ENCODE measurements at places on chromosomes 13 and 19.

GRCh38 chr19:19067276-19068072 lies 3.7 kb downstream of the SLC25A42 start:
- DNase-seq = no peak

GRCh38 chr19:48556163-48556562 lies 4.2 kb downstream of the SULT2B1 start:
- no peak for DNase-seq

DNA sequence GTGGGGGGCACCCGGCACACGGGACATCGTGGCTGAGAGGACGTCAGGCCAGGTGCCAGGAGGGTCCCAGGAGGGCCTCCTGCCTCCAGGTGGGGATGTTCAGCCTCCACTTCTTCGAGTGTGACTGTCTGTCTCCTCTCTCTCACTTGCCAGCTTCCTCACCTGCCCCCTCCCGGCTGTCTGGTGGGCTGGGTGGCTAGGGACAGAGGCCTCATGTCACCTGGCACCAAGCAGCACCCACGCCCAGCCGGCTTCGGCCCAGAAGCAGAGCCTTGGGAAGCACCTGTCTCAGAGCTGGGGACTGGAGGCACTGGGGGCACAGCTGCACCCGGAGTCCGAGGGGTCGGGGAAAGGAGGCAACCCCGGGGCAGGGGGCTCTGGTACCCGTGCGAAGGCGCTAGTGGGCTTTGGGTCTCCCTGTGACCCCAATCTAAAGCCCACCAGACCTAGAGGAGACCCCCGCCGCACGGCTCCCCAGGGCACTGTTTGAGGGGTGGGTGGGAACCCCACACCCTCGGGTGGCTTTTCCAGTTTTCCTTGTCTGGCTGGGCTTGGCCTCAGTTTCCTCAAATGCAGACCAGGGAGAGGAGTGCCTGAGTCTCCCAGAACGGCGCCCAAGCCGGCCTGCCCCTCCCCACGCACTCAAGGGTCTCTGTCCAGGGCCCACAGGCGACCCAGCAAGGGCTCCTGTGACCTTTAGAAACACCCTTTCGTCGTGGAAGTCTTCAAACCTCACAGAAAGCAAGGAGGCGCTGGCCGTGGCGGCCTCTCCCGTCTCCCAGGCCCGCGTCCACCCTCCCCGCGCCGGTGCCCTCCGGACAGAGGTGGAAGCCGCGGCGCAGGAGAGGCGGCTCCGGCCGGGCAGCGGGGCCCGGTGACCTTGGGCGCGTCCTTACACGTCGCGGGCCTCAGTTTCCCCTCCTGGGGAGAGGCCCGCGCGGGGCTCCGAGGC lies 664 bp upstream of the HCN2 start:
- DNase-seq = no peak

GRCh38 chr13:73403355-73404120 lies 344.7 kb downstream of the KLF5 start:
- no peak for DNase-seq

GRCh38 chr13:102779436-102780159 lies 6.0 kb upstream of the TEX30 start:
- no peak for DNase-seq

DNA sequence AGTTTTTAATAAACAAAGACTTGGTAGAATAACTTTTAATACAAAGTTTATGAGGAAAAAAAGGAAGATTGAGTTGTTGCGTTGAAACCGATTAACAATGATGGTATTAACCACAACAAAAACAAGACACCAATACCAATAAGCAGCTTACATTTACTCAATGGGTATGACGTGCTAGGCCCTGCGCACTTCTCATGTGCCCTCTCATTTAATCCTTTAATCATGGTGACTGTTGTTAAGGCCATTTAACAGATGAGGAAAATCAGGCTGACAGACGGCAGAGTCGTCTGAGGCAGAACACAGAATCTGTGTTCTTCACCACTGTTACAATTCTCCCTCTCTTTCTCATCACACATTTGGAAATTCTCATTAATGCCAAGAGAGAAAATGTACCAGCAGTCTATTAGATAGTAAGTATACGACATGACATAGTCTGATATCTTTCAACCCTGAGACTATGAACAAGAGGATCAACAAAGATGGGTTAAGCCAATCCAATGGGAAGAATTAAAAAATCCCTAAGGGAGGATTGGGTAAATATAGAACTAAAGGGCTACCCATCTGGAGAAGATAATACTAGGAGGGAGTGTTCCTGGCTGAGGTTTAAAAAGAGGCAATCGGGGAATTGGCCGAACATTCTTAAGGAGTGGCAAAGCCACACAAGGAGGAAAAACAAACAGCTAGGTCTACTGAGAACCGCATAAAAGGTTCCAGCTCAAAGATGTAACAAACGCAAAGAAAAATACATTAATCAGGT lies 54.0 kb downstream of the DOCK9 start:
- no peak for DNase-seq

DNA sequence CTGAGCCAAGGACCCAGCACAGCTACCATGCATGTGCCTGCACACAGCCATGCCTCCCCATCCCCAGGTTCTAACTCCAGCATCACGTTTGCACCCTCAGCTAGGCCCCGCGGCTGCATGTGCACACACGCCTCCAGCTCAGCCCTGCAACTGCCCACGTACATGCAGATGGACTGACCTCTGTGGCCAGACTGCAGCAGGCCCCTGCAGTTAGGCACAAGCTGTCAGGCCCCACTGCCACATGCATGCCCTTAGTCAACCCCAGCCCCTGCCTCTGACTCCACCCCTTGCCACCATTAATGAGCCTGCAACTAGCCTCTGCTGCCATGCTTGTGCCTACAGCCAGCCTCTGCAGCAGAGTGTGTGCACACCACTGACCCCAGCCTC lies 23.1 kb downstream of the SLC6A16 start:
- DNase-seq = no peak

- peak; percentile 71 for DNase-seq
Observed at GRCh38 chr13:110726726-110727125, 13.2 kb downstream of the ING1 start.

DNA sequence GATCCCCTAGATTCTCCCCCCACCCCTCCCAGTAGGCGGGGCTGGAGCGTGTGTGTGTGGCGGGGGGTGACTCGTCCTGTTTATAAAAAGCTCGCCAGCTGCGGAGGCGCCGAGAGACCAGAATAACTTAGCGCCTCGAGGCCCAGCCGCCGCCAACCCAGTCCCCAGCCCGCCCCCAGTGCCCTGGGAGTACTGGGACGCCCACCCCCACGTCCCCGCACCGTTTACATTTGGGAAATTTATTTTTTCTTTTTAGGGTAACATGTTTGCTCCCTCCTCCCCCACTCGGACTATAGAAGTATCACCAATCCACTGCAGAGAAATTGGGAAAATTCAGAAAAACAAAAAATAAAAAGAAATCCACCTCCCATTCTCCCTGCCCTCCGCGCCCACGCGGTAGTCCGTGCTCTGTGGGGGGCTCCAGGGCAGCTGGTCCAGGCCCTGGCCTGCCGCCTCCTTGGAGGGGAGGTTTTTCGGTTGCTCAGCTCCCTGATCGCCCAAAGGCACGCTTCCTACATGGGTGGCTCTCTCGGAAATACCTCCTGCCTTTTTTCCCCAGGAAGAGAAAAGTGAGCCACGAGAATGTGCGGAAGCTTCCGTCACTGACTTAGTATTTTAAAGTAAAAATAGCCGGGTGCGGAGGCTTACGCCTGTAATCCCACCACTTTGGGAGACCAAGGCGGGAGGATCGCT lies 1.5 kb upstream of the RAB3A start:
- DNase-seq = peak; percentile 71

- DNase-seq = no peak
Observed at GRCh38 chr19:13045812-13046211, 50.5 kb downstream of the NFIX start.

GRCh38 chr13:77239312-77239711 lies 87.6 kb downstream of the MYCBP2 start:
- no peak for DNase-seq

DNA sequence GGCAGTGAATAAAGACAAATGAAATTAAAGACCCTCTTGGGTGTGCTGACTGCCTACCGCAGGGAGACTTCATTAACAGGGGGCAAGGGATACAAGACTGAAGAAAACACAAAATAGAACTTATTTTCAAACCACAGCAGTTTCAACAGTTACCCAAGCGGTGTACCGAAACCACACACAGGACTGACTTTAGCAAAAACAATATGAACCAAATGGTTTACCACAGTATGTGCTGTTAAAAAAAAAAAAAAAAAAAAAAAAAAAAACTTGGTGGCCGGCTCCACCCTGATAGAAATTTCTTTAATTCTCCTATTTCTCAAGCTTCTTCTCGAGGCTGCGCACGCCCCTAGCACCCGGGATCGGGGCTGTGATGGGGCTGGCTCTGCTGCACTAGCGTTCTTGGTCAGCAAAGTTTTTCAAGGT lies 42.6 kb downstream of the KLF2 start:
- no peak for DNase-seq

GRCh38 chr13:81686877-81687276 lies 1346.0 kb upstream of the SPRY2 start:
- no peak for DNase-seq

DNA sequence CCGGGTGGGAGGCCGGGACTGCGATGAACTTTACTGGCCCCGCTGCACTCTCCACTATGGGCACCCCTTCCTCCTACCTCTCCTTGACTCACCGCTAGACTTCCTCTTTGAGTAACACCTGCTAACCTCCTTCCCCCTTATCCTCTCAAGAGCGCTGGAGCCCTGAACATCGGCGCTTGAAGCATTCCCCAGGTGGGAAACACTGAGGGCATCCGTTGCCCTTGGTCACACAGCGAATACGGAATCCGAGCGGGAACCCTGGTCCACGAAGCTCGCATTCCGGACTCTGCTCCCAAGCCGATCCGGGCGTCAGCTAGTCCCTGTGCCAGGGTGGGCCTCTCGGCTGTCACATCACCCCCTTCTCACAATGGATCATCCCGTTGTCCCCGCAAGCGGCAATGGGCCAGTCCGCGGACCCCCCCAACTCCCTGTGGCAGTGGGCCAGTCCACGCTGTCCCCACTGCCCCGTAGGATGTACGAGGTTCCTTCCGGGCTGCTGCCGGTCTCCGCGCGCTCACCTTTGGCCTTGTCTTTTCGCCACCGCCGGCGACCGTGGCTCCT lies 4.2 kb downstream of the LIPE start:
- peak; percentile 76 for DNase-seq

GRCh38 chr19:56572589-56572988 lies 5.3 kb downstream of the ZNF470 start:
- DNase-seq = no peak

DNA sequence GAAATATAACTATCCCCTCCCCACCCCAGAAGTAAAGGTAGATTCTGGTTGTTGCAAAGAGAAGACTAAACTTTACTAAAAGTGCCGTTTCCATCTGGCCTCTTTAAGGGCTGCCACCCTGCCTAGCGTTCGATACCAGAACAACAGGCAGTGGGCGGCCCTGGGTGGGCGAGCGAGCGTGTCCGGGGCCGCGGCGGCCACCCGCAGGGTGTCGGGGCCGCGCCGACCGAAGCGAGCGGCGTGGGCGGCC lies 2.6 kb downstream of the FGF9 start:
- DNase-seq = no peak

GRCh38 chr13:26561651-26562511 lies 4.4 kb downstream of the WASF3 start:
- DNase-seq = no peak

DNA sequence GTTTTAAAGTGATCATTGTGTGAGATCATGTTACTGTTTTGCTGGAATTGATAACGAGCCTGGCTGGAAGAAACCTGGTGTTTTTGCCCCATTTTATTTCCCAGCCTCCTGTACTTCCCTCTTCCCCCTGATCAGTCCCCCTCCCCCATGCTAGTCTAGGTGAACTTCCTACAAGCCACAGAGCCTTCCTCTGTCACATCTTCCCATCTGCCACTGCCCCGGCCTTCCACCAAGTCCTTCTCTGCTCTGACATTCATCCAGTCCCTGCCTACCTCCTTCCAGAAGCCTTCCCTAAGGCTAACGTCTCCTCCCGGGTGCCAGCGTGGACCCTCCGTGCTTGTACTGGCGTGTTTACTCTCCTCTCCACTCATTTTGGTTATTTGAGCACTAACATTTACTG lies 14.3 kb downstream of the FARP1 start:
- no peak for DNase-seq

DNA sequence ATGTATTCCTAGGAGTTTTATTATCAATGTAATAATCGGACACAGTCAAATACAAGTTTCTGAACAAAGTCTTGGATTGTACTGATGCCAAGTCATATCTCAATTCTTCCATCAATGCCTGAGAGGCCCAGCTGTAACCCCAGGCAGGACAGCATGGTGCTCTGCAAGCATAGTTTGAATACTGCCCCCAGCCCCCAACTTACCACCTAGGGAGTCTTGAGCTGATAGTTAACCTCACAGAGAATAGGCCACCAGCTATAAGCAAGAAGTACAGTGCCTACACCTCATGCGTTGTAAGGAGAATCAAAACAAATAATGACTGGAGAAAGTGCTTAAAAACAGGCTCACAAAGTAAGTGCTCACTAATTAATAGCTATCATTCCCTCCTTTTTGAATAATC lies 2.7 kb downstream of the PROSER1 start:
- DNase-seq = no peak

GRCh38 chr13:110248449-110249143 lies 58.4 kb downstream of the COL4A1 start:
- DNase-seq = no peak

- no peak for DNase-seq
Observed at GRCh38 chr13:40334031-40334430, 332.4 kb downstream of the FOXO1 start.

DNA sequence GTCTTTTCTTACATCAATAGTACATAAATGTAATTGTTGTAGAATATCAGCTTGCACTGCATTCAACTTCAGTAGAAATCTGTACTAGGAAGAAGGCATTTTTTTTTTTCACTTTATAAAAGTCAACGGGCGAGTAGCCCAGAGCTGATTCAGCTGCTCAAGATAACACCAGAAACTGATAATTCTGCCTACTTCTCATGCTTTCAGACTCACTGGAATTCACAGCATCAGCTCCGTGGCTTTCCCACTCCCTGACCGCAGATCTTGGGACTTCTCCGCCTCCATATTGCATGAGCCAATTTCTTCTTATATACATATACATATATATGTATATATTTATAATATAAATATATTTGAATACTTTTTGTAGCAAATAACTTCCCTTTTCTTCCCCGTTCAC lies 263.1 kb upstream of the RXFP2 start:
- DNase-seq = no peak

- DNase-seq = no peak
Observed at GRCh38 chr19:37955986-37956385, 49.0 kb downstream of the SIPA1L3 start.

- DNase-seq = no peak
Observed at GRCh38 chr19:43754253-43754502, 584 bp downstream of the SMG9 start.

Measured in activated T-cell treated with anti-CD3 and anti-CD28 coated beads, Interleukin-2, amount 50 U/mL, for 24 hours (primary cell).